Gastroesophageal sphincter (tissue), 4 donors: ENCODE measurements at places on chromosomes 11 and 22. TPM values are rescaled to one million over a fixed set of nuclear protein-coding genes. Genes with fewer than 3 reads are reported as not detected.

Gene ESAM
- 17.6 TPM for total RNA-seq

Gene PGA5
- not detected for total RNA-seq

Gene SLC25A45
- total RNA-seq: 3.7 TPM

Gene MCM5
- 15.4 TPM for total RNA-seq

Gene RHOD
- total RNA-seq: 12.4 TPM

- ATAC-seq: no peak
Observed at GRCh38 chr11:33684003-33684706, 16.5 kb downstream of the C11orf91 start.

- ATAC-seq: no peak
Observed at GRCh38 chr11:125201525-125202141, 37.1 kb downstream of the PKNOX2 start.

DNA sequence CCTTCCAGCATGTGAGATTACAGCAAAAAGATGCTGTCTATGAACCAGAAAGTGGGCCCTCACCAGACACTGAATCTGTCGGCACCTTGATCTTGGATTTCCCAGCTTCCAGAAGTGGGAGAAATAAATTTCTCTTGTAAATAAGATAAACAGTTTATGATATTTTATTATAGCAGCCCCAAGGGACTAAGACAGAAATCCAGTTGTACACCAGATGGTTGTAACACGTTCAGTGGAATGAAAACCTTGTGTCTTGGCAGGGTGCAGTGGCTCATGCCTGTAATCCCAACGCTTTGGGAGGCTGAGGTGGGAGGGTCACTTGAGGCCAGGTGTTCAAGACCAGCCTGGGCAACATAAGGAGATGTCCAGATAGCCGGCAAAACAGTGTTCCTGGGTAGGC is 61.8 kb downstream of the MCHR1 start:
- ATAC-seq: no peak

GRCh38 chr11:72970557-72971118 is 156.4 kb downstream of the ATG16L2 start:
- no peak for ATAC-seq

GRCh38 chr22:34784056-34784455 is 281.9 kb upstream of the ISX start:
- no peak for ATAC-seq

GRCh38 chr11:61362542-61362875 is 335 bp downstream of the TMEM138 start:
- peak; percentile 12 for ATAC-seq

- ATAC-seq: no peak
Observed at GRCh38 chr11:45301537-45302246, 15.6 kb upstream of the SYT13 start.

GRCh38 chr11:47538741-47539565 is 14.0 kb downstream of the CELF1 start:
- no peak for ATAC-seq

GRCh38 chr11:124415356-124415923 is 9.2 kb downstream of the OR8B4 start:
- ATAC-seq: no peak

- no peak for ATAC-seq
Observed at GRCh38 chr11:95920460-95921105, 3.3 kb downstream of the MTMR2 start.

DNA sequence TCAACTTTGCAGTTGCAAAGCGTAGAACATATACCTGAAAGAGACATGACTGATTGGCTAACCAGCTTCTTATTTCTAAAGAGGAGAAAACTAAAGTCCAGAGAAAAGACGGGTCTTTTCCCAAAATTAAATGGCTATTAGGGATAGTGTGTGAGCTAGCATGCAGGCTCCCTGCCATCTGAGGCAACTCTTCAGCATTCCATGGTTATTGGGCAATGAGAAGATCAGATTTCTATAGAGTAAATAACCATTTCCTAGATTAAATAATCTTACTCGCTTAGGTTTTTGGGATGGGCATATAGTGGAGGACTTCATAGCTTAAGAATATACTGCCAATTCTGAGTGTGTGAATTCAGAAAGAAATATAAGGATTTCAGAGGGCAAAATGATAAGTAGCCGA is 95.0 kb downstream of the PDHX start:
- ATAC-seq: no peak

DNA sequence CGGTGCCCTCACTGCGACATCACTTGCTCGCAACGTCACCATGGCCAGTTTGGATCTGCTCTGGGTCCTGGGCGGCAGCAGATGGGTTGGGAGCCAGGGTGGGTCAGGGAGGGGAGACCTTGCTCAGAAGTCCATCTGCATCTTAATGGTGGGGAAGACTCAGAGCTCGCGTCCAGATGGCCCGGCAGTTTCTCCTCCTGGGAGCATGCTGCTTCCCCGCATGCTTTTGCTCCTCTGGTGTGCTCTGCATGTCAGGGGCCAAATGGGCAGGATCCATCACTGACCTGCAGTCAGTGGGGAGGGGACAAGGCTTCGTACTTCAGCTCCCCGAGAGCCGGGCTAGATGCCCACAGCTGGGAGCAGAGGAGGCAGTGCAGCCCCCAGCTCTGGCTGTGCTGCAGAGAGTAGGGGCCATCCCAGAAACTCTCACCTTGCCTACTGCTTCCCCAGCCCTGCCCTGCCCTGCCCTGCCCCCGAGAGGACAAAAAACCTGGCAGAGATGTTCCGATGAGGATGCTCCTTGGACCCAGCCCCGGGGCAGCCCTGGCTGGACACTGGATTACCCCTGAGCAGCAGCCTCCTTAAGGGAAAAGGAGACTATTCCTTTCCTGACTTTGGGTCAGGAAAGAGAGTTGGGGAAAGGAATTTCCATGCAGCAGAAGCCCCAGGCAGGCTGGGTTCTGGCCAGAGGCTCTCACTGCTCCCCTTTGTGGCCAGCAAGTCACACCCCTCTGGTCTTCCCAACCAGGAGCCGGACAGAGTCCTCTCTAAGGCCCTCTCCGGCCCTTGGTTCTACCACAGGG is 149.9 kb downstream of the PKNOX2 start:
- ATAC-seq: peak; percentile 40

DNA sequence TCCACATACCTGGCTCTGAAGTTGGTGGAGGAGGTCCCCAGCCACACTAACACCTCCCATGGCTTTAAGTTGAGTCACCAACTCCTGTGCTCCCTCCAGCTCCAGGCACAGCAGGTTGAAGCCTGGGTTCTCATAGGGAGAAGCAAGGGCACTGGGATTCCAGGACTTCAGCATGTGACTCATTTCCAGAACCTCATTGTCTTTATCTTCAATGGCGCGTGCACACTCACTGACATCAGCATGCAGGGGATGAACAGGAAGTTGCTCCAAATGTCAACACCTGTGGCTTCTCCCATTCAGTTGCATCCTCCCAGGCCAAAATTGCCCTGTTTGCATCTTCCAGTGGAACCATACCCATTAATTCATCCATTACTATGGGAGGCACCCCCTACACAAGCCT is 5.8 kb upstream of the UBQLNL start:
- ATAC-seq: no peak

DNA sequence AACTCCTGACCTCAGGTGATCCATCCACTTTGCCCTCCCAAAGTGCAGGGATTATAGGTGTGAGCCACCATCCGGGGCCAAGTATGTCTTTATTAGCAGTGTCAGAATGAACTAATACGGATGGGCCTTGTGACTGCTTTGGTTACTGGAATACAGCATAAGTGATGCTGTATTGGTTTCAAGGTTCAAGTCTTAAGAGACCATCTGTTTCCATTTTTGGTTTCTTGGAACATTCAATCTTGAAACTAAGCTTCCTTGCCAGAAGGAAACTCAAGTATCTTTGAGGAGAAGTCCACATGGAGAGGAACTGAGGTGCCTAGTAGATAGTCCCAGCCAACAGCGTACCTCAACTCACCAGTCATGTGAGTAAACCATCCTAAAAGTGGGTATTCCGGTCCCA is 58.8 kb downstream of the APOL3 start:
- no peak for ATAC-seq

DNA sequence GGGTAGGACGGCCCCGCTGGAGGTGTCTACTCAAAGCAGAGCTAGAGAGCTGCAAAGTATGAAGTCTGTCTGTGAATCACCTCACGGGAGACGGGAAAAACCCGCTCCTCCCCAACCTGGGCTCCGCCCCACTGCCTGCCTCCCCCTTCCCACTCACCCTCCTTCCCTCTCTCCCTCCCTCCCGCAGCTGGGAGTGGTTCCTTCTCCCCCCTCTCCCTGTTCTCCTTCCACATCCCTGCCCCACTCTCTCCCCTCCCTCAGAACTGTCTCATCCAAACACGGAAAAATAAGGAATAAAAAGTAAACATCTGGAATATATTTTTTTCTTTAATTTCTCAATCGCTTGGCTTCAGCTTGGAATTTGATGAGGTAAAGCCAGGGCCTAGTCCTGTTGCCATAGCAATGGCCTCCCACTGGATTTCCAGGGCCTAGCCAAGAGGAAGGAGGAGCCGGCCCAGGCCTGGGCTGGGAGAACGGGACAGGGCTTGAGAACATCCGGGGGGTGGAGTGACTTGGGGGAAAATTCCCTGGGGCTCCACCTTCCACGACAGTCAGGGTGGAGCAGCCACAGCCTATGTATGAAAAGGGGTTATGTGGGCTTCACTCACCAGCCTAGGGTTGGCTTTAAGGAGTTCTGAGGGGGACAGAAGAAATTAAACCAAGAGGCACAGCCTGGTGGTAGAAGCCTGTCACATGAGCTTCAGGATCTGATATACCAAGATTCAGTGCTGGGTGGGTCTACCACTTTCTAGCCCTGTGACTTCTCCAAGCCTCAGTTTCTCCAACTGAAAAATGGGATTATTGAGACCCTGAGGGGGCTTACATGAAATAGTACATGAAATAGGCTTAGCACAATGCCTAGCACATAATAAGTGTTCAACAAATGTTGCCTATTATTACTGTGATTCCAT is 2.2 kb downstream of the TNKS1BP1 start:
- peak; percentile 80 for ATAC-seq

DNA sequence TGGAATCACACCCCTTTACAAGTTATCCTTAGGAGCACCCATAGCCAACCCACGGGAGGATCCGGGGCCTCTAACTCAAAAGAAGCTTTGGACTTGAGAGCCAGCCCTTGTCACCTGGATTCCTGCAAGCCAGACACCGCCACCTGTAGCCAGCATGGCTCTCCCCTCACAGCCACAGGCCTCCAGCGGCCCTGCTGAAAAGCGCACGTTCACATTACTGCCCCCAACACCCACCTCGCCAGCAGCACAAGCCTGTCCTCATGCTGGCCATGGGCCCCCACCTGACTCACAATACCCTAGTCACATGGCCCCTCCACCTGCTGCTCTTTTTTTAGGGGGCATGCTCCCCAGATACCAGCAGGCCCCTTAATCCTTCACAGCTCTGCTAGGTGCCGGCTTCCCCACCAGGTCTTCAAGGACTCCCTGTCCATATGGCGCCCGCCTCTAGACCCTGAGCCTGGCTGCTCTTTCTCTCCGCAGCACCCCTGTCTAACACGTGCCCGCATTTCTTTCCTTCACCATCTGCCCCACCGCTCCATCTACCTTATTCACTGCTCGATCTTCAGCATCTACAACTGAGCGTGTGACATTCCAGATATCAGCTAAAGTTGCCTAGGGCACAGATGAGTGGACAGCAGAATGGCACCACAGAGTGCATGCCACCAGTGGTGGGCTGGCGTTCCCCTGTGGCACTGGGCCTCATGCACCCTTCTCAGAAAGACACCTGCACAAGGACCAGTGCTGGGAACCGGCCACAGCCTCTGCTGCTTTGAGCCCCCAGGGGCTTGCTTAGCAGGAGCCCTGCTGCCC is 6.6 kb downstream of the CARS1 start:
- ATAC-seq: no peak

DNA sequence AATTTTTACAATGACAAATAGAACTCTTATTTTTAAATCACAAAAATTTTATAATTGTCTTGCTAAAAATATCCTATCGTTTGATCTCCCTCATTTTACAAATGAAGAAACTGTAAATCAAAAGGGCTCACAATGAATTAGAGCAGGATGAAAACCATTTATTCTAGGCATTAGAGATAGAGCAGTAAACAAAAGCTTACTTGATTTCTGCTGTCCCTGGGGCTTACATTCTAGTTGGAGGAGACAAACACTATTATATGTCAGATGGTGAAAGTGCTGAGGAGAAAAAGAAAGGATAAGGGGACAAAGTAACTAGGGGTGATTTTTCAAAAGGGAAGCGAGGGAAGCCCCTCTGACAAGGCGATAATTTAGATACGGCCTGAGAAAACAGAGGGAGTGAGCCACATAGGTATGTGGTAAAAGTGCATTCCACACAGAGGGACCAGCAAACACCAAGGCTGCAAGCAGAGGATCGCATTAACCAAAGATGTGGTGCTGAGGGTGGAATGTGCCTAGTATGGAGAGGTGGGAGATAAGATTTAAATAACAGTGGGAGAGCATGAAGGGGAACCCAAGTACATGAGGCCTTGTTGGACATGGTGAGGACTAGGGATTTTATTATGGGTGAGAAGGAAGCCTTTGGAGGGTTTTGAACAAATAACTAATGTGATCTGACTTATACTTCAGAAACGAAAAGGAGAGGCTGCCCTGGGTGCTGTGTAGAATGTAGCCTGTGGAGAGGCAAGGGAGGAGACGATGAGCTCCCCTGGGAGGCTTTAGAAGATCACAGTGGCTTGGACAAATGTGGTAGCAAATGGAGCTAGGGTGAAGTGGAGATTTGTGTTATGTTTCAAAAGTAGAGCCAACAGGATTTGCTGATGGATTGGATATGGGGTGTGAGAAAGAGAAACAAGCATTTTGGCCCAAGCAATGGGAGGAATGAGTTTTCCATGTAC is 62.1 kb downstream of the PDHX start:
- no peak for ATAC-seq

DNA sequence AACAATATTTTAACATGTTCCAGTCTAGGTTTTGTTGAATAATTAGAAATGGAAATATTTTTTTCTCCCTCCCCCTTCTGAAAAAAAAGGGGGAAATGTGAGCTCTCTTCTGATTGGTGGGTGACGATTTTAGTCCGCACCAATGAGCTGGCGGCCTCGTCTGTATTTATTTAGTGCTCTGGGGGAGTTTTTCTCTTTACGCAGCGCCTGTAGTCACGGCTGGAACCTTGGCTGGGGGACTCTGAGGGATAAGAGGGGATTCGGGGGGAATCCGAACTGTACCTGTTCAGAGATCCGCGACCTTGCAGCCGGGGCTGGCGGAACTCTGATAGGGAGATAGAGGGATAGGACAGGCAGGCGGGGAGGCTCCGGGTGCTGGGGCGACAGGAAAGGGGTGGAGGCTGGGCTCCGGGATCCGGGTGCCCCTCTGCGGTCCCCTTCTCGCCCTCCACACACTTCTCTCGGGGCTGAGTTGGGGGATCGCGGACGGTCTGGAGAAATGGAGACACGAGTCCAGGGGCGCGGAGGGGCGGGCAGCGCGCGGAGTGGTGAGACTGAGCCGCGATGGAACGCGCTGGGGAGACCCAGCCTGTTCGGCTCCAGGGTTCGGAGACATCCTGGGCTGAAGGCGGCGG is 99.7 kb upstream of the HSD17B12 start:
- no peak for ATAC-seq

GRCh38 chr22:49954354-49954753 is 6.2 kb upstream of the PIM3 start:
- ATAC-seq: no peak
